ENCODE measurements at places on chromosomes 11 and 22. TPM values are rescaled to one million over a fixed set of nuclear protein-coding genes. Genes with fewer than 3 reads are reported as not detected.

- H3K27me3 ChIP-seq = no peaks in the 10 kb centered on the region
- DNase-seq = no peak
- H3K27ac ChIP-seq = no peak overlapping the region
- no peak overlapping the region for H3K4me3 ChIP-seq
- H3K36me3 ChIP-seq = no peaks in the 10 kb centered on the region
These were observed 10.4 kb upstream of the ARHGAP8 start for GRCh38 chr22:44741929-44742328.

DNA sequence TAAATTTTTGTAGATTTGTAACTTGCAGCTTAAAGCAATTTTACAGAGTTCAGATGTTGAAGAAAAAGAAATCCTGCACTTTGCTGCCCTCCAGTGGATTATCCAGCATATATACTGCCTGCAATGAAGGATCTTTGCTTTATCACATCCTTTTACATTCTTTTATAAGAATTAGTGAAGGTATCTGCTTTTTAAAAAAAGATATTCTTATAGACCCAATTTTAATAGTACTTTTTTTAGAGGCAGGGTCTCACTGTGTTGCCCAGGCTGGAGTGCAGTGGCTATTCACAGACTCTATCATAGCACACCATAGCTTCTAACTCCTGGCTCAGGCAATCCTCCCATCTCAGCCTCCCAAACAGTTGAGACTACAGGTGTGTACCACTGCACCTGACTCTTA lies 60.7 kb downstream of the TTC17 start:
- H3K4me3 ChIP-seq = no peak overlapping the region
- no peak overlapping the region for H3K27ac ChIP-seq
- H3K27me3 ChIP-seq = no peaks in the 10 kb centered on the region
- DNase-seq = no peak
- no peaks in the 10 kb centered on the region for H3K4me1 ChIP-seq

DNA sequence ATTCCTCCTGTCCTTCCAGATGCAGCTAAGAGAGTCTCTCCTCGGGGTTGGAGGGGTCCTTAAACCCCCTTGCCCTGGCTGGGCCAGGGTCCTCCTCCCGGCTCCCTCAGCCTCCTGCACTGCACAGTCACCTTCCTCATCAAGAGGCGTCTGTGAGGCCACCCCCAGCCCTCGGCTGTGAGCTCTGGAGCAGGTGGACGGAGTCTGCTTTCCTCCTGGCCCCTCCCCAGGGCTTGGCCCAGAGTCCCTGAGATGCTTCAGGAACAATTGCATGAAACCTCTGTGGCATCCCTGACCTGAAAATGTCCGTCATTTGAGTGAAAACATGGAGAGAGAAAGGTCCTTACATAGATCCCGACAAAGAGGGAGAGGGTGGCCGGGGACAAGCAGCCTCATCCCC lies 6.7 kb upstream of the FGF3 start:
- H3K27me3 ChIP-seq = no peaks in the 10 kb centered on the region
- peak; percentile 49 for DNase-seq
- no peaks in the 10 kb centered on the region for H3K36me3 ChIP-seq
- no peak overlapping the region for H3K4me3 ChIP-seq

- H3K27ac ChIP-seq = no peak overlapping the region
- H3K4me3 ChIP-seq = no peak overlapping the region
- no peaks in the 10 kb centered on the region for H3K36me3 ChIP-seq
- H3K4me1 ChIP-seq = no peaks in the 10 kb centered on the region
- DNase-seq = no peak
- H3K27me3 ChIP-seq = no peaks in the 10 kb centered on the region
These were observed 2.8 kb upstream of the CYTH4 start for GRCh38 chr22:37279331-37280181.

DNA sequence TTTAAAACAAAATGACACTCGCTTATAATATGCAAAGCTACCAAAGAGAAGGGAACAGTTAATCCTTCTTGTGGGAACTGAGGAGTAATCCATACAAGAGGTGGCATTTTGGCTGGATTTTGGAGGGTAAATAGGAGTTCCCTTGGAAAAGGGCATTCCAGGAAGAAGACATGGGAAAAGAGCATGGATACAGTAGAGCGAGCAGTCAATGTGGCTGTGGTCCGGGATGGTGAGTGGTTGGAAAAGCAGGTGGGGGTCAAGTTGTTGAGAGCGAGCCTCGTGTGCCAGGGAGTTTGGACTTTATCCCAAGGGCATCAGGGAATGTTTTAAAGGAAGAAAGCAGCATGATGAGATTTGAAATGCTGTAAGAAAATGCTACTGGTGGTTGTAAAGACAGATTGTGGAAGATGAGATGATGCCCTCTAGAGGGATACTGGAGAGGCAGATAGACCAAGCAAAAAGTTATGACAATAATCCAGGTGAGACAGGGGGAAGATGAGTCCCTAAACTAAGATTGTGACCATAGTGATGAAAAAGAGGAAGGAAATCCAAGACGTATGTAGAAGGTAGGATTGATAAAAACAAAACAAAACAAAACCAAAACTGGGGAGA lies 3.8 kb upstream of the MMP7 start:
- no peak overlapping the region for H3K4me3 ChIP-seq
- no peak overlapping the region for H3K27ac ChIP-seq
- H3K4me1 ChIP-seq = no peaks in the 10 kb centered on the region
- no peak for DNase-seq
- H3K27me3 ChIP-seq = no peaks in the 10 kb centered on the region

DNA sequence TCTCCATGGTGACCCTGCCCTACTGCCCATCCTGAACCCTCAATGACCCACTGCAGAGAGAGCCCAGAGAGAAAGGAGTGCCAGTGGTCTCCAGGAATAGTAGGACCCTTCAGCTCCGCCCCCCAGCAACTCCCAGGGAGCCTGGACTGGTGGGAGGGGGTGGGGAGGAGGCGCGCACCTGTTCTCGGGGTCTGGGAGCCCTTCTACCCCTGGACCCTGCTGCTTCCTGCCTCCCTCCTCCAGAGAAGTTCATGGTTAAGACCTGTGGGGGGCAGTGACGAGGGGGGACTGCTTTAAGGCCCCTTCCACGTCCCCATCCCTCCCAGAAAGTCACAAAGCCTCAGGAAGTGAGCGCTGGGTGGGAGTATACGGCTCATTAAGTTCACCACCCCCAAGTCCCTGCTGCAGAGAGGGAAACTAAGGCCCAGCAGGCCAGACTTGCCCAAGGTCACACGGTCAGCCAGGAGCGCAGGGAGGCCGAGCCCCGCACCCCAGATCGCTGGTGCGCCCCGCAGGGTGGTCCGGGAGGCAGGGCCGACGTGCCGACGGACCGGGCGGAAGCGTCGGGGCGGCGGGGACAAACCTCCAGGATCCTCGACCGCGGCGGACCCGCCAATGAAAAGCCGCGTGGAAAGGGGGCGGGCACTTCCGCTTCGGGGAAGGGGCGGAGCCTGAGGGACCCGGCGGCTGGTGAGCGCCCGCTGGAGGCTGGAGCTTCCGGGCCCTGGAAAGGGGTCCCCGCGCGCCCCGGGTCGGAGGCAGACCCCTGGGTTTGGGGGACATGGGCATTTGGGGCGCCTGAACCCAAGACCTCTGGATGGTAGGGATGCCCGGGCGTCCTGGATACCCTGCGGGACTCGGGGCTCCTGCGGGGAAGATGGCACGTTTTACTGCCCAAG lies at the start of the genes NUDT22 and TRPT1:
TSS of gene NUDT22 (plus strand) at position 667 of the 899 bp plus-strand sequence. CDS start 379 bp downstream, outside the sequence.
TSS of gene TRPT1 (minus strand) at position 579 of the 899 bp plus-strand sequence. CDS start at position 253, 326 bp downstream.
- no peaks in the 10 kb centered on the region for H3K27me3 ChIP-seq
- H3K27ac ChIP-seq = no peak within 1 kb of the TSS
- DNase-seq = peak; percentile 97
- H3K4me1 ChIP-seq = no peaks in the 10 kb centered on the region
- no peaks in the 10 kb centered on the region for H3K36me3 ChIP-seq
- H3K4me3 ChIP-seq = peak within 1 kb of the TSS; percentile 60

GRCh38 chr11:79371152-79371551 lies 69.7 kb downstream of the TENM4 start:
- H3K27ac ChIP-seq = no peak overlapping the region
- H3K27me3 ChIP-seq = no peaks in the 10 kb centered on the region
- H3K4me3 ChIP-seq = no peak overlapping the region
- no peaks in the 10 kb centered on the region for H3K36me3 ChIP-seq
- no peaks in the 10 kb centered on the region for H3K4me1 ChIP-seq

DNA sequence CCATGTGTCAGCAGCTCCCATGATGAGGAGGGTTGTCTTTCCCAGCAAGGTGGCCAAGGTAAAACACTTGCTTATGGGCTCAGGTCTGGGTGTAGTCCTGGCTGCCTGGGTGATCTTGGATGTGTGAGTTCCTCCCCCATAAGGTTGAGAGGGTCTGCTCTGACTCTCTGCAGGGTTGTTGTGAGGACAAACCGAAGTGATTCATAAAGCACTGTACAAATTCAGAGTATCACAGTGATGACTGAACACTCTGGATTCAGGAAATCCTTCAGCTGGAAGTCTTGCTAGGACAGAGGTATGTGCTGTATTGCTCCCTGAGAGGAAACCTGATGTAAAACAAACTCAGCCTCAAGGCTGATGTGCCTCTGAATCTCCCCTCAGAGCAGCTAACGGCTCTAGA lies 220.9 kb upstream of the PITPNB start:
- H3K4me3 ChIP-seq = no peak overlapping the region
- H3K4me1 ChIP-seq = peaks cover 5% of the 10 kb centered on the region
- H3K27me3 ChIP-seq = no peaks in the 10 kb centered on the region
- peaks cover 2% of the 10 kb centered on the region for H3K36me3 ChIP-seq
- no peak for DNase-seq

The OVCH2 gene
- total RNA-seq = not detected

The MLC1 gene
- total RNA-seq = 0.16 TPM

The APOBEC3F gene
- 9.4 TPM for total RNA-seq

Measured in aorta (tissue), 5 donors.